ENCODE measurements at places on chromosomes 1 and 21.

- DNase-seq: no peak
Measured at GRCh38 chr1:88655140-88655539, 28.9 kb upstream of the PKN2 start.

- DNase-seq: no peak
Measured at GRCh38 chr1:110976089-110976488, 12.4 kb upstream of the LRIF1 start.

DNA sequence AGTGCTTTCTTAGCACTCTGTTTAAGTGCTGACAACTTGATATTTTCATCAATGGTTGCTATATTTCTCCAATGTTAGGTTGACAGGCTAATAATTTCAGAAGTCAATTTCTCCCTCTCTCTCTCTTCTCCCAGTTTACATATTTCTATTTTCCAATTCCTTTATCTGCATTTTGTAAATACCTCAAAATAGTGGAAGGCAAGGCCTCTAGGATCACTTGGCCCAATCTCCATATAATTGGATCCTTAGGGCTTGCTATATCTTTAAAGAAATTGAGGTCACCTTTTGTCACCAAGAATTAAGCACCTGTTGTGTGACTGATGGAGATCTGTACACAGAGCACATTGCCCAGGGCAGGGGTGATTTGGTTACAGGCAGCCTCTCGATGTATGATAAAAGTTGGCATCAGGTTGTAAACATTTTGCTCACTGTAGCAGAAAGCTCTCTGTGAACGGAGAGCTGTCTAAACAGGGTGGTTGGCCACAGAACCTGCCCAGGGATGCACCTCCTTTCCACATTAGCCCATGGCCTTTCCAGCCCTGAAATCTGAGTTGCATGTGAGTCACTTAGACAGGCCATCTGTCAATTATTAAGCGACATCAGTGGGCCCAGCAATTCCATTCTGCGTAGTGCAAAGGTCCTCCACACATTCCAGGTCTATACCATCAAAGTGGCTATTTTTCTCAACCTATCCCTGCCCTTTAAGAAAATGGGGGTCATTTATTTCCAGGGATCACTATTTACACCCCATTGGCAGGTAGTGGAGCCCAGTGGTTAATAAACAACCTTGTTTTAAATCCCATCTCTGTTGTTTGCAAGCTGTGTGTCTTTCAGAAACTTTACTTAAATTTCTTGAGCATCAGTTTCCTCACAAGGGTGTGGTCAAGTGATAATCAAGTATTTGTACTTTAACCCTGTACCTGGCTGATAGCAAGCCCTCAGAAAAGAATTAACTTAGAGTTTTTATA is 29.1 kb upstream of the IRF2BP2 start:
- DNase-seq: no peak

DNA sequence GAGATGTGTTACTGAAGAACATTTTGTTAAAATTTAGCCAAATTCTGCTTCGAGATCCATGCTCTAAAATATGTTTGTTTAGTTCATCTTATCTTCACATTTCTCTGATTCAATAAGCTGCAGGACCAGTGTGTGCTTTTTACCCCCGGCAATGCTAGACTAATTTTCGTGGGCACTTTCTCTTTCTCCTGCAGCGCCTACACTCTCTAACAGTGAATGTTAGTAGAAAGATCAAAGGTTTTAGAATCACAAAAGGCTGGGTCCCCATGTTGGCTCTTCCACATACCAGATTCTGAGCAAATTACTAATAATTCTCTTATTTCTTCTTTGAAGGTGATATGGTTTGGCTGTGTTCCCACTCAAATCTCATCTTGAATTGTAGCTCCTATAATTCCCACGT is 8.5 kb downstream of the CHML start:
- DNase-seq: no peak

GRCh38 chr1:181064011-181064623 is 24.4 kb upstream of the IER5 start:
- DNase-seq: no peak
